Stimulated activated CD8-positive, alpha-beta memory T cell treated with anti-CD3 and anti-CD28 coated beads, Interleukin-15, amount 100 ng/mL, for 48 hours (primary cell): ENCODE measurements at places on chromosomes 16 and 17.

- no peak for DNase-seq
Observed at GRCh38 chr17:62746941-62747340, 61.2 kb downstream of the MARCHF10 start.

- DNase-seq = no peak
Observed at GRCh38 chr16:49478107-49478506, 104.5 kb downstream of the C16orf78 start.

- DNase-seq = no peak
Observed at GRCh38 chr17:48484850-48485249, 46.0 kb downstream of the HOXB1 start.

GRCh38 chr16:4135537-4135936 is 19.3 kb upstream of the ADCY9 start:
- no peak for DNase-seq

- DNase-seq = no peak
Observed at GRCh38 chr17:45775148-45775547, 9.0 kb upstream of the CRHR1 start.

GRCh38 chr17:67067571-67068482 is 23.5 kb downstream of the CACNG1 start:
- DNase-seq = no peak

DNA sequence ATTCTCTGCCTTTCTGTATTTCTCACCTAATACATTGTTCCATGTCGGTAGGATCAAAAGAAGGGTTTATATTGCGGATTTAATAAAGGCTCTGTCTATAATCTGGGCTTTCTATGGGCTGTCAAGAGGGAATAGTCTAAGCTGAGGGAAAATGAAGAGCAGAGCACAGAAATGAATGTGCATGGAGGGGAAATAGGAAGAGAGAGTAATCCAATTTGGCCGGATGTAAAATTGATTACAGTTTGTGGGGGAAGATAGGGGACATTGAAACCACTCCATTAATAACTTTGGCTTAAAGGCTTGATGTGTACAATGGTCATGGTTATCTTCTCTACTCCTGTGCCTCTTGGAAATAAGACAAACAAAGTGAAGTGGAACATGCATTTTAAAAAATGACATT is 334.2 kb upstream of the CDH8 start:
- no peak for DNase-seq

- DNase-seq = no peak
Observed at GRCh38 chr17:58530655-58531054, 16.2 kb upstream of the MTMR4 start.

GRCh38 chr16:48495303-48495702 is 110.1 kb upstream of the SIAH1 start:
- DNase-seq = no peak

DNA sequence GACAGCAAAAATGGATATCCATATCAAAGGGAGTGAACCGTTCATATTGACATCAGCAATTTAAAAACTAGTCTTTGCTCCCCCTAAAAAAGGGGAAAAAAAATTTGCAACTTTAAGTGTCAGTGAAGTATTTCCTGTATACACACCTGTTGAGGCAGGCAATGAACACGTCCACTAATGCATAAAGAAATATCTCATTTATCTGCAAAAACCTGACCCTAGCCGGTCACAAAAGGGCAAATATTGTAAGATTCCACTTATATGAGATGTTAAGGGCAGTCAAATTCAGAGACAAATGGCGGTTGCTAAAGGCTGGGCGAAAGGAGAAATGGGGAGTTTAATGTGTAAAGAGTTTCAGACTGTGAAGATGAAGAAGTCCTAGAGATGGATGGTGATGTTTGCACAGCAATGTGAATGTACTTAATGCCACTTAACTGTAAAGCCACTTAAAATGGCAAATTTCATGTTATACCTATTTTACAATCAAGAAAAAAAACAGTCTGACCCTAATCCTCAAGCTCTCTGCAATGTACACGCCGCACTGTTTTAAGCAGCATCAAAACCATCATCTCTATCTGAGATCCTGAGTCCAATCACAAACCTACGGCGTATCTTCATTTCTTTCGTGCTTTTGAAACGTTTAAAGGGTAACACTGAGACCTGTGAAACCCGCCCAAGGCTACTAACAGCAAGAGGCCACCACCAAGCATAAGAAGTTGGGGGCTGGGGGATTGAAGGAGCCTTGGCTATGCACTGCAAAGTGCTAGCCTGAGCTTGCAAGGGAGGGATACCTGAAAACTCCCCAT is 1.1 kb downstream of the PARN start:
- DNase-seq = no peak

DNA sequence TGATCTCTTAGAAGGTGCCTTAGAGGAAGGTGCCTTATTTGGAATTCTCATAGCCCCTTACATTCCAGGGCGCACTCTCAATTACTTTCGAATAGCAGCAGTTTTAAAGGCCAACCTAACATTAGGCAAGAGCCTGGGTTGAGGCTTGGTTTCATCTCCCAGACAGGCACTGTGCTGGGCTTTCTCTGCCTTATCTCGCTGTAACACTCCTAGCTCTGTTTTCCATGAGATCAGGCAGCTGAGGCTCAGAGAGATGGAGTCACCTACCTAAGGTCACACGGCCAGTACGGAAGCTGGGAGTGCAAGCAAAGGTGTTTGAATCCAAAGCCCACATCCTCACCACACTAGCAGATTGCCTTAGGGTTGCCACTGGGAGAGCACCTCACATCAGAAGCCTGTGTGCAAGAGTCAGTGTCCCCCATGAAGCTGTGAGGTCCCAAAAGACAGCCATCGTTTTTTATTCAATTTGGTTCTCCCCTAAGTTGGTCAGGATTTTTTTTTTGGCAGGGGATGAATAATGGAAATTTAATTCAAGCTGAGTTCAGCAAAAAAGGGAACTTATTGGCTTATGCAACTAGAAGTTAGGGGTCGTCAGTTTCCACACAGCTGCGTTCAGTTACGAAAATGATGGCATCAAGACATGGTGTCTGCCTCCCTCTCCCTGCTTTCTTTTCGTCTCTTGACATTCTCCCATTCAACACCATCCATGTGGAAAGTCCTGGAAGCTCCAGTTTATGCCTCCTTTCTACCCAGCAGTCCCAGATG is 206.4 kb downstream of the KATNIP start:
- DNase-seq = no peak

DNA sequence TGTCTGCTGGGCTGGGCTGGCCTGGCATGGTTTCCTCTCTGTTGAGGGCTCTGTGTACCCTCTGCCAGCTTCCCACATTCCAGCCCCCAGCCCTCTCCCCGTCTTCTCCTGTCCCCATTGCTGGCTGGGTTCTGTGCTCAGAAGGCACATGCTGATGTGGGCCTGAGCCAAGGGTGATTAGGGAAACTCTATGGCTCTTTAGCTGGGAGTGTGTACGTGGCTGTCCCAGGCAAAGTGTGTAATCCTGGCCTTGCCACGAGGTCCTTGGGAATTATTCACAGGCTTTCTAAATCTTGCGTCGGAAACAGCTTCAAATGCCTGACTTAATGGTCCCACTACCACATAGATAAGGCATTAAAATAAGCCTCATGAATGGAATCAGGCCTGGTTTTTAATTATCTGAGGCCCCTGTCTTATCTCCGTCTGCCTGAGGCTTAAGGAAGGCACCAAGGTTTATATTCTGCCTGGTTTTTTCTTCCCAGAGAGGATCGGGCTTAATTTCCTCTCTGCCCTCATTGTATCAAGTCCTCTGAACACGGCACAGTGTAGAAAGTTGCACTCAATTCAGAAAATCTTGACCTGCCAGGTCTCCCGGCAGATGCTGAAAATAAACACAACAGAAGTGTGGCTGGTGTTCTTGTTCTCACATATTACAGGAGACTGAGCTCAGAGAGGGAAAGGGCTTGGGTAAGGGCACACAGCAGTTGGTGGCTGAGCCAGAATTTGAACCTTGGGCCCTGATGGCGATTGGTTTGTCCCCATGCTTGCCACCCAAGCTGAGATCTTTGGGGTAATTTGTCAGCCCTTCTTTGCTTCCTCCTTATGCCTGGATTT is 52.9 kb upstream of the LGALS9 start:
- DNase-seq = no peak

- no peak for DNase-seq
Observed at GRCh38 chr16:16000685-16001084, 51.3 kb downstream of the ABCC1 start.

DNA sequence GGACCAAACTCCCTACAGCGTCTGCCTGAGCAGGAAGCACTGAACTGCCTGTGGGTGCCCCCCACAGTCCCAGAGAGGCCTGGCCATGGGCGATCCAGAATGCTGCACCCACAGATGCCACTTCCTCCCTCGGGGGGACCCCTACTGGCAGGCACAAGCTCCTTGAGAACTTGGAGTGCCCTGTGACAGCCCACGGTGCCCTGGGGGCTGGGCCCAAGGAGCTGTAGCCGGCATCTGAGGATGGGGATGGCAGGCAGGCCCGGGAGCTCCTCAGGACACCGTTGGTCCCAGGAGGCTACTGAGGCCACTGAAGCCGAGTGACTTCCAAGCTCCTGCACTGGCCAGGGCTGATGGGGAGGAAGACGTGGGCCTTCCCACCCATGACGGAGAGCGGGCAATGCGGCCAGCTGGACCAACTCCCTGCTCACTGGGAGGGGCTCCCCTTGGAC is 15.1 kb upstream of the RASD1 start:
- no peak for DNase-seq

GRCh38 chr16:13390093-13390985 is 488.9 kb downstream of the SHISA9 start:
- DNase-seq = no peak

- no peak for DNase-seq
Observed at GRCh38 chr17:70261170-70261569, 91.8 kb downstream of the KCNJ2 start.

GRCh38 chr17:58605986-58606385 is 85.9 kb downstream of the TEX14 start:
- no peak for DNase-seq

GRCh38 chr16:85645021-85645589 is 32.0 kb downstream of the GSE1 start:
- DNase-seq = no peak

DNA sequence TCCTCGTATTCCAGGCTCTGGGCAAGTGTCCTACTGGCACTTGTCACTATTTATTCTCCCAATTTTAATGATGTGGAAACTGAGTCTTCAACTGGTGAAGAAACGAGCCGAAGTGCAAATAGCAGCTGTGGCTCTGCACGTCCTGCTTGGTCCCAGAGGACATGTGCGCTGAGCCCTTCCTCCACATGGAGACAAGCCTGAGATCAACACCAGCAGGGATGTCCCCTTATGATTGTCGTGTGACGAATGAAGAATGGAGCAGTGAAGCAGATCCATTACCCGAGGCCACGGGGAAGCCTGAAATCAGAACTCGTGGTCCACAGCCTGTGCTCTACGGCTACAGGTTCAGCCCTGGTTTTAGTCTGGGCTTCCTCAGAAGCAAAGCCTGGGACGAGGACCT is 61.0 kb downstream of the FOXL1 start:
- DNase-seq = no peak

- no peak for DNase-seq
Observed at GRCh38 chr17:1244606-1245012, 25.6 kb upstream of the BHLHA9 start.

- no peak for DNase-seq
Observed at GRCh38 chr17:60577147-60577915, 22.7 kb upstream of the PPM1D start.

DNA sequence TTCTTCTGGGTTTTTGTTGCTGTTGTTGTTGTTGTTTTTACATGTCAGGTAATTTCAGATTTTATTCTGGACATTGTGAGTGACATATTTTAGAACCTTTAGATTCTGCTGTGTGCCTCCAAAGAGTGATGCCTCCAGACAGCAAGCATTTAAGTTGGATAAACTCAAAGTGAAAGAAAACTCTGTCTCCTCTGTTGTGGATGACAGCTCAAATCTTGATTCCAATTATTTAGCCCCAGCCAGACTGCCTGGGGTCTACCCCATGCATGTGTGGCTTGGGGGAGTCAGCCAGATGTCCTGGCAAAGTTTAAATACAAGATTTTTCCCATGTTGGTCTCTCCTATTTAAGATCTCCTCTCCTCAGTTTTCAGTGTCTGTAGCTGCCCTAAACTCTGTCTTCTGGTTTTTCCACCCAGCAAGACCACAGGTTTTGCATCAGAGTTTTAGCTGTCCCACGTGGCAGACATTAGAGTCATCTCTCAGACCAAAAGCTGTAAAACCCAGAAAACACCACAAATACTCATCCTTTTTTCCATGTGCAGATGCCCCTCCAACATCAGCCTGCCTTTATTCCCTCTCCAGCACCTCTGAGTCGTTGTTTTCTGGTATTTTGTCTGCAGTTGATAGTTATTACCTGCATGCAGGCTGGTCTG is 19.4 kb upstream of the ZNF469 start:
- DNase-seq = no peak

- peak; percentile 11 for DNase-seq
Observed at GRCh38 chr17:67246653-67247415, 1.8 kb upstream of the HELZ start.

DNA sequence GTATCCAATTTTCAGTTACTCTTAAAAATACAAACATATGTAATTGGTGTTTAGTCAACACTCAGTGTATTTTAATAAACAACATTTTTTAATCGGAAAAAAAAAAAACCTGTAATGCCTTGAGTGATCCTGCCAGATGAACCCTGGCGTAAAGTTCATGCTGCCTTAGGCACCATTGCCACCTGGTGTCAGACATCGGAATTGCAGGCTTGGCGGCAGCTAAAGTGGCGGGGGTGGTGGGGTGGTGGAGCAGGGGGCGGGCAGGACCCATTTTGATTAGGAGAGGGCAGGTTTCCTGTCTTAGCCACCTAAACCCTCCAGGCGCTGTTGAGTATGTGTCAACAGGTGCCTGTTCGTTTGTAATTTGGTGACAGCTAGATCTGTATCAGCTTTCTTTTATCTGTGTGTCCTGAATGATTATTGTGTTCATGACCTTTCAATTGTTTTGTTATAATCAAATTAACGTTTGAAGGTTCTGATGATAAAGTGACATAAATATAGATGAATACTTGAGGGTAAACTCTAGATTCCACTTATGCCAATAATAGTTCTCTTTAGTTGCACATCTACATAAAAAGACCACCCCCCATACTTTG is 588.7 kb downstream of the CDH13 start:
- DNase-seq = peak; percentile 11

DNA sequence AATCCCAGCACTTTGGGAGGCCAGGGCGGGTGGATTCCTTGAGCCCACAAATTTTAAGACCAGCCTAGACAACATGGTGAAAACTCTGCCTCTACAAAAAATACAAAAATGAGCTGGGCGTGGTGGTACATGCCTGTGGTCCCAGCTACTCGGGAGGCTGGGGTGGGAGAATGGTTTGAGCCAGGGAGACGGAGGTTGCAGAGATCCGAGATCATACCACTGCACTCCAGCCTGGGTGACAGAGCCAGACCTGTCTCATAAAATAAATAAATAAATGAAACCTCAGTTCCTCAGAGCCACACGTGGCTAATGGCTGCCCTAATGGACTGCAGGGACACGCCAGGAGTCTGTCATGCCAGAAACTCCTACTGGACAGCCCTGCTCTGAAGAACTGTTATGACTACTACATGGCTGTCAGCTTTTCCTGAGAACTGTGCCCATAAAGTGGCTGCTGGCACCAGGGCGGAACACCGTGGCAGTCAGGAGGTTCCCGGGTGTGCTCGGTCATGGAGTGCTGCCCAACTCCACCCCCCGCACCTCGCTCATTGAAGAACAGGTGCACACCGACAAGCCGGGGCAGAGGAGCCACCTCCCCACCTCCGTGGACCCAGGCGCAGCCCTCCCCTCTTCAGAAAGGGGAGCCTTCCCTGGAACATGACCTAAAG is 4.3 kb downstream of the TMEM11 start:
- DNase-seq = no peak
